ENCODE measurements at places on chromosomes 1 and 21. TPM values are rescaled to one million over a fixed set of nuclear protein-coding genes. Genes with fewer than 3 reads are reported as not detected.

- DNase-seq, result no peak
- H3K4me3 ChIP-seq, result no peak overlapping the region
- no peaks in the 10 kb centered on the region for H3K36me3 ChIP-seq
- no peaks in the 10 kb centered on the region for H3K27me3 ChIP-seq
These were observed 278.8 kb downstream of the ASTN1 start for GRCh38 chr1:176885751-176886150.

- H3K4me3 ChIP-seq, result no peak overlapping the region
- no peak for DNase-seq
- no peaks in the 10 kb centered on the region for H3K36me3 ChIP-seq
- H3K4me1 ChIP-seq, result no peaks in the 10 kb centered on the region
- H3K27ac ChIP-seq, result no peak overlapping the region
These were observed 32.5 kb downstream of the RTCA start for GRCh38 chr1:100298512-100298911.

DNA sequence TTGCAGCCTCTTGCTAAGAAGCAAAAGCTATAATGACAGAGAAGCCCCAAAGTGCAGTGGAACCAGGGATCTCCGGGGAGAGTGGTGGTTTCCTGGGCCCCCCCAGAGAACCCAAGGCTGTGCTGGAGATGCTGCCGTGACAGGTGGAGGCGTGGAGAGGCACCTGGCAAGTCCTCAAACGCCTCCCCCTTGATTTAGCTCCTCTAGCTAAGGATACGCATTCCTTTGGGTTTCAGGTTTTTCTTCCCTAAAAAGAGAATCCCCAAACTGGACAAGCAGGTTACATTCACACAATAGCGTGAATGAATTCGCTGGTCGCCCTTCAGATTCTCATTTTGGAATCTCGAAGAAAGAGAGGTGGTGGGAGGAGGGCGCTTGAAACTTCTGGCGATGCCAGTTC, 853 bp upstream of the ATP1A1 start:
- peaks cover 6% of the 10 kb centered on the region for H3K27me3 ChIP-seq
- peak overlapping the region; percentile 79 for H3K4me3 ChIP-seq
- no peaks in the 10 kb centered on the region for H3K36me3 ChIP-seq
- H3K27ac ChIP-seq, result peak overlapping the region; percentile 63
- DNase-seq, result no peak

GRCh38 chr1:53086491-53087070, 24.6 kb downstream of the PODN start:
- peaks cover 1% of the 10 kb centered on the region for H3K36me3 ChIP-seq
- H3K4me1 ChIP-seq, result peaks cover 20% of the 10 kb centered on the region
- H3K4me3 ChIP-seq, result no peak overlapping the region

- H3K4me3 ChIP-seq, result no peak overlapping the region
- H3K27ac ChIP-seq, result no peak overlapping the region
- DNase-seq, result no peak
- peaks cover 12% of the 10 kb centered on the region for H3K27me3 ChIP-seq
- peaks cover 24% of the 10 kb centered on the region for H3K36me3 ChIP-seq
These were observed 9.9 kb upstream of the NDC1 start for GRCh38 chr1:53847980-53848379.

GRCh38 chr1:165857046-165857801, 29.8 kb downstream of the UCK2 start:
- DNase-seq, result no peak
- no peak overlapping the region for H3K27ac ChIP-seq
- H3K4me1 ChIP-seq, result peaks cover 73% of the 10 kb centered on the region

TSTD1 gene
- 0.73 TPM for total RNA-seq

DNA sequence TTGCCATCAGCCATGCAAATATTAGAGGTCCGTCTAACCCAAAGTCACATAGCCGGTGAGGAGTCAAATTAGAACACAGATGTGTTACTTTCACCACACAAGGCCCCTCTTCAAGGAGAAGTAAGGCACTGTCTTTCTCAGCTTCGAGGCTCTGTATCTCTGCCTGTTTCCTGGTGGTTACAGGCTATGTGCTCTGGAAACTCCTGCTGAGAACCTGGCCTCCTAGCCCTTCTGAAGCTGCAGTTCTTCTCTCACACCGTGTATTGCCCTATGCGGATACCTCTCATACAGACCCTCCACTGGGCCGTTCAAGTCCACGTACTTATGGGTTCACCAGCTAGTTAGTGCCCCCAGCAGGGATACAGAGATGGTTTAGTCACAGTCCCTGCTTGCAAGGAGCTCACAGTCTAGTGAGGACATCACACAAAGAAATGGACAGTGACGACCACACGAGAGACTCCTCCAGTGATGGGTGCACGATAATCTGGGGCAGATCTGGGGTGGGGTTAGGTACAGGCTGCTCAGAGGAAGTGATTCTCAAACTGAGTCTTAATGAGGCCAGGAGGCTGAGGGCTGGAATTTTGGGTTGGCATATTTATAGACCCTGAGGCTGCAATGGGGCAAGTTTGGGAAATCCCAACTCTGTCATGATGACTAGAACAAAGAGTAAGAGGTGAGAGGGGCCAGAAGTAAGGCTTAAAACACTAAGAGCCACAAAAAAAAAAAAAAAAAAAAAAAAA, 22.8 kb upstream of the ELOA start:
- H3K27ac ChIP-seq, result no peak overlapping the region
- no peak overlapping the region for H3K4me3 ChIP-seq
- peaks cover 3% of the 10 kb centered on the region for H3K4me1 ChIP-seq

DNA sequence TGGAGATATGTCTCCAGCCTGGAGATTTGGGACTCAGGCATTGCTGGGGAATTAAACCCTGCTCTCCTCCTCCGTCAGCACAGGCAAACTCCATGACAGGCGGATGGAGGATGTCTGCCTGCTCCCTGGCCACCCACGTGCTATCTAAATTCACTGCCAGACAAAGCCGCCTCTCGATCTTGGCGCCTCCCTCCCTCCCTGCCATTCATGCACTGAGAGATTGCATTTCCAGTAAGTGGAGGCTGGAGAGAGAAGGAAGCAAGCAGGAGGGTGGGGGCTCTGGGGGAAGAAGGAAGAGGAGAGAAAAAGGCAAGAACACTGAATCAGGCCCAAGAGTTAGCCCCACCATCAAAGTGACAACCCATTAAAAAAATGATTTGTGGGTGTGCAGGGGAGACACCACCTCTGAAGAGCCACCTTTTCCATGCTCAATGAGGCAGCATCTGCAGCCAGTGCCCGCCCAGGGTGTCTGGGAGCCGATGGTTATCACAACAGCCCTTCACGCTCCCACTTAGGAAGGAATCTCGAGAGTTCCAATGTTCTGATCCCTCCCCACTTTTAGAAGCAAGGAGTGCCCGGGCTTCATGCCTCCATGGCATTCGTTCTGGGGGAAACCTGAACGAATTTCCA, 183.0 kb downstream of the HIVEP3 start:
- H3K4me3 ChIP-seq, result no peak overlapping the region
- peaks cover 15% of the 10 kb centered on the region for H3K4me1 ChIP-seq
- H3K27me3 ChIP-seq, result no peaks in the 10 kb centered on the region
- H3K27ac ChIP-seq, result no peak overlapping the region
- H3K36me3 ChIP-seq, result no peaks in the 10 kb centered on the region
- no peak for DNase-seq

DNA sequence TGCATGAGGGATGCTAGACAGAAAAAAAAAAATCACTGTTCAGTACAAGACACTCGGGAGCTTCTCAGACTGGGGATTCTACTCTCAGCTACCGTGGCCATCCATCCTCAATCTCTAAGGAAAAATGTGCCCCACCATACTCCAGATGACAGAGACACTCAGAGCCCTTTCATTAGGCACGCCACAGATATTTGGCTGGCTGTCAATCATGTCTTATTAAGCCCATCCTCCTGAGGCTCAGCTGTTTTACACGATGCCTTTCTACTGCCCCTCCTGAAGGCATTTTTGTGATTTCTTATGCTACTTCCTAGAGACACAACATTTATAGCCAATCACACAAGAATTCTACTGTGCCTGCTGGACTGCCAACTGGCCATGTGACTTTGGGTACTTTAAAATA, 92.9 kb downstream of the KIF14 start:
- no peak overlapping the region for H3K27ac ChIP-seq
- H3K27me3 ChIP-seq, result peaks cover 12% of the 10 kb centered on the region
- no peaks in the 10 kb centered on the region for H3K36me3 ChIP-seq
- no peak for DNase-seq
- H3K4me1 ChIP-seq, result peaks cover 7% of the 10 kb centered on the region
- H3K4me3 ChIP-seq, result no peak overlapping the region

DNA sequence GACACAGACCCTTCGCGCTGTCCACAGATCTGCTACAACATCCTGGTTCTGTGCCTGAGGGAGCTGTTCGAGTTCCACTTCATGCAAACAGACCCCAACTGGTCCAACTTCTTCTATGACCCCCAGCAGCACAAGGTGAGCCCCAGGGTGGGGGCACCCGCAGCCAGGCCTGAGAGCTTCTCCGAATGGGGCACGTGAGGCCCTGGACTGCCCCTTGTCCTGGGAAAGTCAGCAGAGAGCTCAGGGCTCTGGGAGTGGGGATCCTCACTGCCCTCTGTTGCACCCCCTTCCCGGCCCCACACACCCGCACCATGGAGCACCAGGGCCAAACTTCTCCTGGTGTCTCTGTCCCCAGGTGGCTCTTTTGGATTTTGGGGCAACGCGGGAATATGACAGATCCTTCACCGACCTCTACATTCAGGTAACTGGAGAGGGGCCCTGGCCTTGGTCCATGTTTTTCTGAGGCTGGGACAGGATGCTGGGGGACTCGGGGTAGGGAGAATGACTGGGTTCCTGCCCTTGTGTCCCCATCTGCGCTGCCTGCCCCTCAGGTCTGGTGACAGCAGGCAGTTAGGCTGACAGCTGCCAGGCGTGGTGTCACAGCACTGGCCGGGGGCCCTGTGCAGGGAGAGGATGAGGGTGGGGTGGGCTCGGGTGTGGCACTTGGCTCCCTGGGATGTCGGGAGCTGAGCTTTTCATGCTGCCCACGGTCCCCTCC, 44.6 kb downstream of the COQ8A start:
- H3K27ac ChIP-seq, result no peak overlapping the region
- peaks cover 2% of the 10 kb centered on the region for H3K4me1 ChIP-seq
- H3K27me3 ChIP-seq, result no peaks in the 10 kb centered on the region
- no peak overlapping the region for H3K4me3 ChIP-seq
- peaks cover 20% of the 10 kb centered on the region for H3K36me3 ChIP-seq

ARPC5 gene
- 127 TPM for total RNA-seq

SAMD11 gene
- total RNA-seq, result 19.5 TPM

DNA sequence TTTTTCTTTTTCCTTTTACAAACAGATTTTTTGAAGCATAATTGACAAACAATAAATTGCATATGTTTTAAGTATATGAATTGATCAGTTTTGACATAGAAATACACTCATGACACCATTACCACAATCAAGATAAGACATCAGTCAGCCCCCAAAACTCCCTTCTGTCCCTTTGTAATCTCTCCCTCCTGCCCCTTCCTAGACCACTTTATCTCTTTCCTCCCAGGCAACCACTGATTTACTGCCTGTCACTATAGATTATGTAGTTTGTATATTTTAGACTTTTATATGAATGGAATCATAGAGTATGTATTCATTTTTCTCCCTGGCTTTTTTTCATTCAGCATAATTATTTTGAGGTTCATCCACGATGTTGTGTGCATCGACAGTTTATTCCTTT, 6.9 kb upstream of the SYT14 start:
- no peaks in the 10 kb centered on the region for H3K36me3 ChIP-seq
- H3K4me1 ChIP-seq, result no peaks in the 10 kb centered on the region
- no peak overlapping the region for H3K4me3 ChIP-seq
- peaks cover 26% of the 10 kb centered on the region for H3K27me3 ChIP-seq
- DNase-seq, result no peak
- H3K27ac ChIP-seq, result no peak overlapping the region

- H3K27me3 ChIP-seq, result no peaks in the 10 kb centered on the region
- no peaks in the 10 kb centered on the region for H3K36me3 ChIP-seq
- peaks cover 31% of the 10 kb centered on the region for H3K4me1 ChIP-seq
- H3K27ac ChIP-seq, result peak overlapping the region; percentile 82
- peak overlapping the region; percentile 88 for H3K4me3 ChIP-seq
These were observed 881 bp downstream of the USP25 start for GRCh38 chr21:15730484-15731242.

GUCA2A gene
- not detected for total RNA-seq

RHCE gene
- total RNA-seq, result 0.71 TPM

LMOD1 gene
- total RNA-seq, result 15.9 TPM

OR14C36 gene
- not detected for total RNA-seq

SFPQ gene
- 241 TPM for total RNA-seq

GRCh38 chr1:200518524-200518923, 102.0 kb downstream of the KIF14 start:
- H3K4me3 ChIP-seq, result no peak overlapping the region
- no peaks in the 10 kb centered on the region for H3K36me3 ChIP-seq
- H3K4me1 ChIP-seq, result no peaks in the 10 kb centered on the region
- H3K27me3 ChIP-seq, result peaks cover 18% of the 10 kb centered on the region
- DNase-seq, result no peak

EPHA10 gene
- total RNA-seq, result not detected

BEND5 gene
- total RNA-seq, result 1.5 TPM

DNA sequence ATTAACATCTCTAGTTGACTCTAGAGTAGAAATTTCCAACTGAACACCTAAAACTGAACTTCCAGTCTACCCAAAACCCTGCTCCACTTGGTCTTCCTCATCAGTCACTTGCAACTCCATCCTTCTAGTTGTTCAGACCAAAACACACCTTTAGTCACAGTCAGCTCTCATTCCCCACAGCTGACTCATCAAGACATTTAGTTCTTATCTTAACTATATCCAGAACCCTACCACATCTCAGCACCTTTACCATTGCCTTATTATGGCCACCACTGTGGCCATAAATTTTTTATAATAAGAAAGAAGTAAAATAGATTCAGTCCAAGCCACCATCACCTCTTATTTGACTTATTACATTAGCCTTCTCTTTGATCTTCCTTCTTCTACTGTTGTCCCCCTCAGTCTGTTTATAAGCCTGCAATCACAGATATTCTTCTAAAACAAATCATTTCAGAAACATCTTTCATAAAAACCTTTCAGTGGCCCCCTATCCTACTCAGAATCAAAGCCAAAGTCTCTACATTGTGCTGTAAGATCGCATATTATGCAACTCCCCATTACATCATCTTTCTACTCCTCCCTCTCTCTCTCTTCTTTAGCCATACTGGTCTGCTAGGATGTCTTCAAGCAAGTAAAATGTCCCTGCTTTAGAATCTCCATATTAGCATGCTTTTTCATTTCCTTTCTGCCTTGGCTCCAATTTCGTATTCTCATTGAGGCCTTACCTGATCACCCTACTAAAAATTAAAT, 275.9 kb downstream of the LRRC40 start:
- no peak overlapping the region for H3K27ac ChIP-seq
- no peak overlapping the region for H3K4me3 ChIP-seq
- no peaks in the 10 kb centered on the region for H3K4me1 ChIP-seq
- H3K36me3 ChIP-seq, result no peaks in the 10 kb centered on the region
- no peak for DNase-seq

All from osteocyte (in vitro differentiated cells).